Esophagus squamous epithelium (tissue), 5 donors: ENCODE measurements at places on chromosomes 1 and 21.

DNA sequence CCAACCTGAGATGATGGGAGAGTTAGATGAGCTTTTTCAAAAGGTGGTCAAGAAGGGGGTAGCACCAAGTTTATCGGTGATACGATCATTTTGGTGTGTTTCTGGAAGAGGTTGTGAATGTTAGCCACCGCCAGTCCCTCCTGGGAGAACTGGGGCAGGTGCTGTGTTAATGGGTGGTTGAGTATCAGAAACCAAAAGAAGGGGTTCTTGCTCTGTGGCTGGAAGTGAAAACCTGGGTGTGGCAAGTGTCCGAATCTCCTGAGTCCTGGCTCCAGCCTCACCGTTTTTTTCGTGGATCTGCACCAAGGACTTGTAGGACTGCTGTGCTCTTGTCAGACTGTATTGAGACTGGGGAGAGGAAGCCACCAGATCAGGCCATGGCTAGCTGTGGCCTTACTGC lies 7.8 kb downstream of the UBE2Q1 start:
- DNase-seq = no peak

DNA sequence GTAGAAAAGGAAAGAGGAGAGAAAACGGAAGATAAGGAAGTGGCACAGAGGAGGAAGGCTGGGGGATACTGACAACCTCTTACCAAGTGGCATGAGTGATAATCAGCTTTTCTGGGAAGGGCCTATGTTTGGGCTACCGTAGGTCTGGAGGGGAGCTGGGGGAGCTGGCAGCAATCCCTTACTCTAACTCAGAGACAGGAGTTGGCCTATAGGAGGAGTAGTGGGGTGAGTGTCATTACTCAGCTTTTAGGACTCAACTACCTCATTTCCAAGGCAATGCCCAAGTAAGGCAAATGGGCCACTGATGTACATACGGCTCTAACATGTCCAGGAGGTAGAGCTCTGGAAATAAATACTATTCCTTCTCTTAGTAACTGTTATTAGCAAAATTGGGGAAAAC lies 48.7 kb upstream of the DMRTA2 start:
- DNase-seq = no peak

DNA sequence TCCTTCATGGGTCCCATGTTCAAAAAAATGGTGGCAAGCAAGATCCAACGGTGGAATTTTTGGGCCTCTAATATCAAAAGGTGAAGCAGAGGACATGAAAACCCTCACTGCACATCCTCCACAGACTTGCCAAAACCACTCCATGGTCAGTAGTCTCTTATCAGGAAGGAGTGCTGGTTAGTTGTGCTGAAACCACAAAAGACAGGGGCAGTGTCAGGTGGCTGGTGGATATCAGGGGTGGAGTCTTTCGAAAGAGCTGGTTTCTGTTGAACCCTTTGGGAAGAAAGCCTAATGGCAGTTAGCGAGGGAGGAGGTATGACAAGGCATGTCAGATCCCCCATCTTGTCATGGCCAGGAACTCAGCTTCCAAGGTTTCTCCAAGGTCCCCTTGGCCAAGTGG lies 395.9 kb upstream of the CAMK1G start:
- no peak for DNase-seq

- no peak for DNase-seq
Observed at GRCh38 chr1:31580891-31581603, 4.7 kb downstream of the TINAGL1 start.

GRCh38 chr1:173997791-173998190 lies 24.4 kb downstream of the RC3H1 start:
- no peak for DNase-seq

- no peak for DNase-seq
Observed at GRCh38 chr1:8567146-8567545, 249.2 kb downstream of the SLC45A1 start.

GRCh38 chr1:104466068-104466467 lies 716.4 kb downstream of the AMY1C start:
- DNase-seq = no peak

- no peak for DNase-seq
Observed at GRCh38 chr21:35565204-35565611, 495.1 kb downstream of the SETD4 start.

GRCh38 chr1:239896980-239897379 lies 194.7 kb upstream of the FMN2 start:
- DNase-seq = no peak

- DNase-seq = no peak
Observed at GRCh38 chr1:107358619-107359327, 217.9 kb downstream of the NTNG1 start.

GRCh38 chr1:109370712-109371340 lies 26.9 kb downstream of the SORT1 start:
- no peak for DNase-seq

- DNase-seq = no peak
Observed at GRCh38 chr1:6948861-6949260, 163.6 kb downstream of the CAMTA1 start.

DNA sequence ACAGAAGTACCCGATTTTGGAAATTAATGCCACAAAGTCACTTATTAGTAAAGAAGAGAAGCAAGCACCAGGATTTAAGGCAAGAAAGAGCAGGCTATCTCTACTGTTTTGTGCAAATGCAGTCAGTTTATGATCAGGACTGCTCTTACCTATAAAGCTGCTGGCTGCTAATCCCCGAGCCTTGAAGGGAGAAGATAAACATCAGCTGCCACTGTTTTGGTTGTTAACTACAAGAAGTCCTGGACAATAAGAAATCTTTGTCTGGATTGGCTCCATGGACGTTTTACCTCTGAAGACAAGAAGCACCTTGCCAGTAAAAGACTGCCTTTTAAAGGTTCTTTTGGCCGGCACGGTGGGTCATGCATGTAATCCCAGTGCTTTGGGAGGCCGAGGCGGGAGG lies 21.4 kb downstream of the FRRS1 start:
- DNase-seq = no peak

- DNase-seq = no peak
Observed at GRCh38 chr1:221849110-221849509, 107.2 kb upstream of the DUSP10 start.

GRCh38 chr1:207691841-207692240 lies 46.9 kb downstream of the CR1L start:
- DNase-seq = no peak

- DNase-seq = no peak
Observed at GRCh38 chr1:180181048-180181447, 26.4 kb downstream of the QSOX1 start.

- DNase-seq = no peak
Observed at GRCh38 chr1:168223681-168224540, 1.9 kb upstream of the SFT2D2 start.

GRCh38 chr1:219958875-219959417 lies 30.6 kb upstream of the SLC30A10 start:
- DNase-seq = no peak

- DNase-seq = no peak
Observed at GRCh38 chr1:201562659-201563405, 23.9 kb downstream of the NAV1 start.

DNA sequence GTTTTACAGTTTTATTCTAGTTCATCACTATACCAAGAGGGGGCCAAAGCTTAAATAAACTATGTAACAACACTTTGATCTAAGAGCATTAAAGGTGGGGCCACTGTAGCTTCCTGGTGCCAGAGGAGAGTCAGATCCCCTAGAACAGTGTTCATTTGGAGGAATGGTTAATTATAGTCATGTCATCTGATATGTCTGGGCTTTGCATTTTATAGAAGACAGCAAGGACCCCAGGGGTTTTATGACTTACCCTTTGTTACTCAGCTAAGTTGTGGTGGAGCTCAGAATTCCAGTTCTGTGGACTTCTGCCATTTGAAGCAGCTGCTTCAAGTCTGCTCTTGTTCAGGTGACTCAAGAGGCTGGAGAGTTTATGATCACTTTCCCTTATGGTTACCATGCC lies 16.7 kb downstream of the KDM4A start:
- DNase-seq = no peak

- no peak for DNase-seq
Observed at GRCh38 chr1:181514298-181515290, 31.3 kb downstream of the CACNA1E start.

- DNase-seq = no peak
Observed at GRCh38 chr1:33086384-33086850, 5.5 kb downstream of the AZIN2 start.

DNA sequence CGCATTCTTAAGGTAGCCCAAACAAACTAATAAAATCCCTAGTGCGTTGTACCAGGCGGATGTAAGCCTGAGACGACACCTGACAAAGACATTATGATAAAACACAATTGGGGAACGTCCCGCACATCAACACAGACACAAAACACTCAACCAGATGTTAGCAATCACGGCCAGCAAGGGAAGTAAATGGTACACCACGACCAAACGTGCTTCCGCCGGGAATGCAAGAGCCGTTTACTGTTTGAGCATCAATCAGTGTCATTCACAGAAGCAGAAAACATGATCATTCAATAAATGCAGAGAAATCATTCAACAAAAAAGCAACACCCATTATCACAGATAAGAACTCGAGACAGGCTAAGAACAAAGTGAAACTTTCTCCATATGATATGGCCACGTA lies 49.4 kb upstream of the COL18A1 start:
- DNase-seq = no peak
